Eye (tissue), 1 donor: ENCODE measurements at places on chromosomes 4 and X.

DNA sequence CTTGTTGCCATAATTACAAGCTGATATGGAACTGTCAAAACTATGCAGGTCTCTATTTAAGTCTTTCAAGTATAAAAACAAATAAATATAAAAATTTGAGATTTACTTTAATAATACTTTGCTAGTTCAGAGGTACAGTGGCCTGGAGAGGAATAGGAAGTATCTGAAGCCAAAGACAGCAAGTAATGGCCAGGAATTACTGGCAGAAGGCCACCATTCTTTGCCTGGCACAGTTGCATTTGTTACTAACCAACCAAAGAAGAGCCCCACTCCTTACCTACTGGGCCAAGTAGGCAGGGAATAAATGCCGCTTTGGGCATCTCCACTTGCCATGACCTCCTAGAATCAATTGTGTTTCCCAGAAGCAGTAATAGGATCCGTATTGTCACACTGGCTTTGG lies 13.8 kb upstream of the ADAMTS3 start:
- DNase-seq, result no peak

GRCh38 chr4:10015140-10015753 lies 6.0 kb downstream of the SLC2A9 start:
- DNase-seq, result peak; percentile 73

DNA sequence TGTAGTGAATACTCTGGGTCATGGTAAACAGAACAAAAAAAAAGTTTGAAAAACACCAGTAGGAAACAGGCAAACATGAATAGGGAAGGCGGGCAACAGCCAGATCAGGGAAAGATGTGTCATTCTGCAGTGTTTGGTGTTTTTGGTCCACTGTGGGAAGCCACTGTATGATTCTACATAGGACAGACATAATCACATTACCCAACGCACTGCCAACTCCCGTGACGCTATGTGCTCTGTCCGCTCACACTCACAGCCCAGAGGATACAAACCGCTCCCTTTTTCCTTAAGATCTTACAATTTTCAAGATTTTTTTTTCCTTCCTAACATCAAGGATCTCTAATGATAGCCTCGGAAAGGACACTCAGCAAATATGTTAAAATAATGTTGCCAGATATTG lies 59.3 kb downstream of the HADH start:
- DNase-seq, result no peak

DNA sequence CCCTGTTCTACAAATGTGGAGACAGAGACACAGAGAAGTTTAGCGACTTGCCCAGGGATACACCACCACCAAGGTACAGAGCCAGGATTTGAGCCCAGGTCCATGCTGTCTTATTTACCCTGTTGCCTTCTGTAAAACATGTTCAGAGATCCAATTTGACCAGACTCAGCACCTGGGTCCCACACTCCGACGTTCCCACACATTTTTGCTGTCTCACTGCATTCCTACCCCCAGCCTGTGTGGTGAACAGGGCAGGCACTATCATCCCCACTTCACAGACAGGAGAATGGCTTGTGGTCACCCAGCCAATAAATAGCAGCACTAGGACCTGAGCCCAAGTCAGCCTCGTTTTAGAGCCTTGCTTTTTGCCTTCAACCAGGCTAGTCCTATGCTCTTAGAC lies 102.8 kb downstream of the PJA1 start:
- no peak for DNase-seq

- DNase-seq, result no peak
Observed at GRCh38 chr4:150436598-150437370, 145.2 kb upstream of the MAB21L2 start.

GRCh38 chr4:54709400-54709799 lies 51.6 kb downstream of the KIT start:
- no peak for DNase-seq

GRCh38 chr4:146049802-146050201 lies 111.2 kb upstream of the ZNF827 start:
- DNase-seq, result no peak

DNA sequence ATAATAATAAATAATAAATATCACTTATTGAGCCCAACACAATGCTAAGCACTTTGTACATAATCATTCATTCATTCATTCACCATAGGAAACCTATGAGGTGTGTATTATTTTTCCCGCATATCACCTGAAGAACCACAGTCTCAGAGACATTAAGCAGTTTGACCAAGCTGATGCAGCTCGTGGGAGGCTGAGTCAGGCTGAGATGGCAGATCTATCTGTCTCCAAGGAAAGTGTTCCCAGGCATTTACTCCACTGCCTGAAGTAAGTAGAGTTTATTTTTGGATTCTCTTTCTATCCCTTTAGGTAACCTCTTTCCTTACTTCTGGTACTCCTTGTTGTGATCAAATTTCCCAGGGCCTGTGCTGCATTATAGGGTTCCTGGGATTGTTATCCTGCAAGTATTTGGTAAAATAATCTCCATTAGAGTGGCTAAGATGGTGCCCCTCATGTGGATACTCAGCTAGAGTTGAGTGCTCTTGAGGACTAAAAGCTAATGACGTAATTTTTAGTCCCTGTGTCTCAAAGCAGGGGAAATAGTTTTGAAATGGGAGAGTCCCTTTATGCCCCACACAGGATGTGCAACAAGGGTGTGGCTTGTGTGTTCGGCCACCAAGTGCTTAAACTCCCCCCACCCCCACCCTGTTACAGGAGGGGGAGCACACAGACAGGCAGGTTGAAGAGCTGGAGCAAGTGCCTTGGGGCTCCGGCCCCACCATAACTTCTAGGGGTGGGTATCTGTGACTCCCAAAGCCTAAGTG lies 467.0 kb downstream of the STIM2 start:
- no peak for DNase-seq

- DNase-seq, result no peak
Observed at GRCh38 chrX:97691901-97692455, 808.3 kb downstream of the RPA4 start.

- peak; percentile 75 for DNase-seq
Observed at GRCh38 chr4:157706155-157706554, 466.7 kb downstream of the GASK1B start.

GRCh38 chrX:135345107-135345589 lies 35.9 kb downstream of the ETDC start:
- no peak for DNase-seq

DNA sequence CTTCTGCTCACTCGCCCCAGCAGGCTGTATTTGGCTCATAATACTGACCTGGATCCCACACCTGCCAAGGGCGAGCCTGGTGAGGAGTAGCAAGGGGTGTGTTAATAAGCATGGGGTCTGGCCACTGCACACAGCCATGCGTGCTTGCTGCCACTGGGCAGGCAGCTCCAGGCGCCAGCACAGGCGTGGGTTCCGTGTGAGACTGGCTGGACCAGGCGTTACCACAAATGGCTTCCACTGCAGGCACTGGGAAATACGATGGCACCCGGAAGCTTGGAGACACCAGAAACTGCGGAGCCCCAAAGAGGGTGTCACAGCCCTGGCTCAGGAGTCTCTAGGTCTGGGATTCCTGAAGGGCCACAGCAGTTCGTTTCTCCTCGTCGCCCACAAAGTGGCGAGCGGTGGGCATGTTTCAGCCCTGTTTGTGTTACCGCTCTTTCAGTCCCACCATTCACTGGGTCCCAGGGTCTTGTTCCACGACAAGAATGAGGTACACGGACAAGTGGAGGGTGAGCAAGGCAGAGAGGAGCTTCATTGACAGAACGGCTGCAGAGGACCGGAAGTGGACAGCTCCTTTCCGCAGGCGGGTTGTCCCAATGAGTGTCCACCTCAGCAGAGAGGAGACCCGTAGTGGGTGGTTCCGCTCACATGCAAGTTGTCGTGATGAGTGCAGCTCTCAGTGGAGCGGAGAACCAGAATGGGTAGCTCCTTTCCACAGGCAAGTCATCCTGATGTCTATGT lies 428.9 kb downstream of the EPHA5 start:
- DNase-seq, result no peak

- no peak for DNase-seq
Observed at GRCh38 chrX:123487669-123488068, 245.2 kb downstream of the THOC2 start.

DNA sequence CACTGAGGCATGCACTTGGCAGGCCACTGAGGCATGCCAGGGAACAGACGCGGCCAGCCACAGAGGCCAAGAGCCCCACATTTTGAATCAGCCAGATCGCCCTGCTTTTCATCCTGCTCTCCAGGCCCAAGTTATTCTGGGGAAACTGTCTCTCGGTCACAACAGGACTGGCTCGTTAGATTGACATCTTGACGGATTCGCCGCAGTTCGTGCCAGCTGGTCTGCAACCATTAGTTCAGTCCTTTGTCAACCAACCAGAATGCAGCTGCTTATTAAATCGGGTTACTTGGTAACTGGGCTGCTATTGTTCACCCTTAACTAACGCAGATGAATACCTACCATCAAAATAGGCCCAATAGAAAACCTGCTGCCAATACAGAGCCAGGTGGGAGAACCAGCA lies 16.7 kb downstream of the CLDN34 start:
- DNase-seq, result no peak

DNA sequence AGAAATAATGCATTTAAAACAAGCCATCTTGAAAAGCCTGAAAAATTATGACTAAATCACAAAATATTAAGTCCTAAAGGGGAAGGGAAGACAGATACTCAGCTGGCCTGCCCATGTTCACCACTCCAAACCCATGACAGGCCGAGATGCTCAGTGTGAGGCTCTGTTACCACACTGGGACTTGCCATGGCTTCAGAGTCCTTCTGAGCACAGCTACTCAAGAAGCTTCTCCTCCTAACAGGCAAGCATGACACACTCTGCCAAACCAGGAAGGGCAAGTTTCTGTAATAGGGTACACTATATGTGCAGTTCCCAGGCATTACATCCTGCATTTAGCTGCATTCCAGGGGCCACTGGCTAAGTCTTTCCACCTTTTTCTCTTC lies 34.0 kb upstream of the CYBB start:
- no peak for DNase-seq

DNA sequence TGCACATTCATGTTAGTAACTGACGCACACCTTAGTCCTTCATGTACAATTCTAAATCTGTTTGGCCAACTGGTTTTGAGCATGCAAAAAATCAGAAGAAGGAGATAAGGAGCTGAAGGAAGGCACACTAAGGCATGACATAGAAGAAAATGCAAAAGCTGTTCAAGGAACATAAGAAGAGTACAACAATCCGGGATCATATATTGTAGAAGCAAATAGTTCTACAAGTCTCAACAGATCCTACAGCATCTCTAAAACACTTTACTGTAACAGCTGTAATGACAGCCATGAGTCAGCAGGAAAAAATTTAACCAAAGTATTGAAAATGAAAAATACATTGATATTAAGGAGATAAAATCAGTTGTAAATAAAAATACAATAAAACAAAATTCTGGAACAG lies 57.7 kb downstream of the KLHL13 start:
- no peak for DNase-seq

DNA sequence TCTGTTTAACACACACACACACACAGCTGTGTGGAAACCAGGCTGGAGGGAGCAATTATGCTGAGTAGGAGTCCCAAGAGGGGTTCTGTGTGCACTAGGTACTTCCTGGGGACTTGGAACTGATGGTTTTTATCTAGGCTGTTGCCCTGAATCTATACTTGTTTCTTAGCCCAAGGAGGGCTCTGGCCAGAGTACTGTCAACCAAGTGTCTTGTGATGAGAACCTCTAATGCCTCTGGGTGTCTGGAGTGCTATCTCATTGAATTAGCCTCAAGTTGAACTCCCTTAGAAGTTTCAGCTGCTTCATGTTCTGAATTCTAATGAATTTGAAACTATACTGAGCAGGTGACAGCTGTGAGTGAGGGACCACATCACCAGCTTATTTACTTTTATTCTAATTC lies 16.6 kb downstream of the ARHGAP24 start:
- DNase-seq, result peak; percentile 68

- DNase-seq, result no peak
Observed at GRCh38 chr4:154119317-154119716, 330.4 kb upstream of the SFRP2 start.

DNA sequence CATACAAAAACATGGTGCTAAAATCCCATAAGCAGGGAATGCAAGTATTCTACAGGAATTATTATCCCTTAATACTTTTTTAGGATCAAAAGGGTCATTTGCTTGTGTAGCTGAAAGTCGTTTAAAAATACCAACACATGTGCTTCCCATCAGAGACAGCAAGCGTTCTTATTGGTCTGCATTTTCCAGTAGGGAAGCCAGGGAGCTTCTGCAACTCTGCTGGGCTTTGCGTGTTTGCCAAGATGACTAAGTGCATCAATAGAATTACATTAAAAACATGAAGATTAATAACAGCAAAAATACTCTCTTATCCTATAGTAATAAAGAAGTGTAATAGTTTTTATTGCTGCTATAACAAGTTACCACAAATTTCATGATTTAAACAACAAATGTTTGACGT lies 111.2 kb downstream of the QDPR start:
- no peak for DNase-seq

DNA sequence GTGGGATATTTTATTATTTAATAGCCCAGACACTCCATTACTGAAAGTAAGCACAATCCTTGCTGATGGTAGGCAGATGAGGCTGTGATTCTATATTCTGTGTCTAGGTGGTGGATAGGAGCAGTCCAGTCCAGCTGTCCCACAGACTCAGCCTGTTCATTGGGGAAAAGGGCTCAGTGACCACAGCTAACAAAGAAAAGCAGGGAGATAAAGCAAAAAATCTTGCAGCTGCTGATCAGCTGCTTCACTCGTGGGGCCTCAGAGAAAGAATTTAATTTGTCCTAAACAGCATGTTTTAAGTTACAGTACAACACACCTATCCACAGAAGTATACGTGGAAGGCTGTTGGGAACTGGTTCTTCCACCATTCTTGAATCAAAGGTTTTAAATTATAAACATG lies 40.7 kb upstream of the ANK2 start:
- peak; percentile 61 for DNase-seq

GRCh38 chr4:72311291-72311690 lies 257.7 kb downstream of the ADAMTS3 start:
- no peak for DNase-seq

- DNase-seq, result no peak
Observed at GRCh38 chr4:155615081-155615887, 51.4 kb upstream of the GUCY1A1 start.

DNA sequence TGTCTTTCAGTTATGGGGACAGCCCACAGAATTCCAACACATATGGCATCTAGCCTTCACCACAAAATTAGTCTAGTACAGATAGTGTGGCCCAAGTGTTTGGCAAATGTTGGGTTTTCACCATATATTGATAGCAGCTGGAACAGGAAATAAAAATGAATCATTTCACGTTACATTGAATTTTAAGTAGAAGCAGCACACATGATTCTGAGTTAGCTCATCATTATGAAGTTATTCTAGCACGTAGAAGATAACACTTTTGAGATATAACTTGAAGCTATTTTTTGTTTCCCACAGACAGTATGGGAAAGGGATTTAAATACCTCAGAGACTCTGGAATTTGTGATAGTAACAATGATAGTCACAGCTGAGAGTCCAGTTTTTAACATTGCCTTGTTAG lies 118.7 kb downstream of the FAT4 start:
- no peak for DNase-seq

GRCh38 chr4:74527049-74527448 lies 82.1 kb downstream of the AREG start:
- DNase-seq, result no peak

GRCh38 chrX:76195579-76195978 lies 22.7 kb downstream of the PBDC1 start:
- DNase-seq, result no peak

GRCh38 chr4:169195032-169195431 lies 75.7 kb downstream of the SH3RF1 start:
- no peak for DNase-seq

- DNase-seq, result peak; percentile 74
Observed at GRCh38 chr4:67393699-67394281, 151.5 kb downstream of the CENPC start.

GRCh38 chrX:113919387-113919786 lies 664.5 kb upstream of the HTR2C start:
- DNase-seq, result no peak
